LHCN-M2 (cell line): ENCODE measurements at places on chromosomes 3 and 15. TPM values are rescaled to one million over a fixed set of nuclear protein-coding genes. Genes with fewer than 3 reads are reported as not detected.

Gene IMPG2
- total RNA-seq = 0.19 and 0.23 TPM in 2 replicates

Gene CRYBG3
- 16.8 and 18.8 TPM in 2 replicates for total RNA-seq

DNA sequence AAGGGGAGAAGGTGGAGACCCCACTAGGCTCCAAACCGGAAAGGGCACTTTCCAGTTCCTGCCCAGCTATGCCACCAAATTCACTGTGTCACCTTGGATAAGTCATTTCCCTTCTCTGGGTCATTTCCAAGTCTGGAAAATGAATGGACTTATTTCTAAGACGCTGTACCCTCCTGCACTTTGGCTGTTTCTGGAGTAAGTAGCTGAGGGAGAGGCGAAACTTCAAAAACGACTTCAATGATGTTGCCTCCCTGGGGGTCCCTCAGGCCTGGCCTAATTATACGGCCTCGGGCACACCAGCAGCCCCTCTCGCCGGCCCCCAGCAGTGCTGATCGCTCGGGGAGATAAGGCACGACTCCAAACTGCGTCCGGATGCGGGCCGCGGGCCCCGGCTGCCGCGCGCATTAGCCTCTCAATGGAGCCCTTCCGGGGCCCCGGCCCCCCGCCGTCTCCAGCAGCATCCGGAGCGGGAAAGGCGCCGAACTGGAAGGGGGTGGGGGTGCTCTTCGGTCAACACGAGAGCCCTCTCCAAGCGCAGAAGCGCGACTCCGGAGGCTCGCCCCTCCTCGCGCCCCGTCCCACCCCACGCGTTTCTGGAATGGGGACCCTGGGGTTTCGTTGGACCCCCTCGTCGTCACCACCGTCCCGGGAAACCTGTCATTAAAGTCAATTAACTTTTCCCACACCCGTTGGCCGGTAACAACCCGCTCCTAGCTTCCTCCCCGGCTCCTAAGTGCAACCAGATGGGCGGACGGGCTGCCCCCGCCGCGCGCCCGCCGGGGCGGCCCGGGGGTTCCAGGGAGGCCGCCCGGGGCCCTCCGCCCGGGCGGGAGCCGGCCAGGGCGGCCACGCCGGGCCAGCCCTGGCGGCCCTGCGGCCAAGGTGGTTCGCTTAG, 4.8 kb downstream of the HES1 start:
- no peak for DNase-seq

Gene C3orf20
- total RNA-seq = not detected in 2 replicates

DNA sequence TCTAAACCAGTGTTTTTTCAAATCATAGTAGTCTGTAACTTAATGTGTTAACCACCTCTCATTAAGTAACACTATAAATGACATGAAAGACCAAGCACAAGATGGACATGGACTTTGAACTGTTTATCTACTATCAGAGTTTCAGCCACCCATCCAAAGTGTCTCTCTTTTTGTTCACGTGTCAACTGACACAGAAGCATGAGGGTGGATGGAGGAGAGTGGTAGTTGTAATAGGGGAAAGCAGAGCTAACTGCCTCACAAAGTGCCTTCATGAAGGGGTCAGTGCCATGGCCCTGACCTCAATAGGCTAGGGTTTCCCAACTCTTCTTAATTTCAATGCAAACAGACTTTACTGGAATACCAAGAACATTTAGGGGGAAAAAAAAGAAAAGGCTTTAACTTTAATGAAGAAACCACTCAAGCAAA, 32.1 kb upstream of the TRPM7 start:
- DNase-seq = no peak
